Testis (tissue), 5 donors: ENCODE measurements at places on chromosomes 2 and 18. TPM values are rescaled to one million over a fixed set of nuclear protein-coding genes. Genes with fewer than 3 reads are reported as not detected.
A peak's percentile ranks its signal among the peaks of the same experiment; 100 is the strongest.

GRCh38 chr2:130963196-130963848, 126.6 kb downstream of the ARHGEF4 start:
- no peak overlapping the region for H3K27ac ChIP-seq
- no peaks in the 10 kb centered on the region for H3K27me3 ChIP-seq
- no peaks in the 10 kb centered on the region for H3K36me3 ChIP-seq
- H3K4me3 ChIP-seq = peak overlapping the region; percentile 45
- H3K4me1 ChIP-seq = no peaks in the 10 kb centered on the region
- no peak for DNase-seq

- peaks cover 20% of the 10 kb centered on the region for H3K4me1 ChIP-seq
- no peak for DNase-seq
- H3K27ac ChIP-seq = peak overlapping the region; percentile 46
- no peaks in the 10 kb centered on the region for H3K36me3 ChIP-seq
- H3K27me3 ChIP-seq = no peaks in the 10 kb centered on the region
These were observed 471.0 kb downstream of the TXNL1 start for GRCh38 chr18:56167366-56167765.

GRCh38 chr2:120719491-120719890, 16.2 kb upstream of the GLI2 start:
- no peak overlapping the region for H3K4me3 ChIP-seq
- DNase-seq = no peak
- no peaks in the 10 kb centered on the region for H3K4me1 ChIP-seq
- H3K36me3 ChIP-seq = no peaks in the 10 kb centered on the region
- no peak overlapping the region for H3K27ac ChIP-seq

GRCh38 chr2:46469116-46469515, 10.2 kb upstream of the TMEM247 start:
- H3K4me1 ChIP-seq = no peaks in the 10 kb centered on the region
- no peaks in the 10 kb centered on the region for H3K27me3 ChIP-seq
- H3K27ac ChIP-seq = no peak overlapping the region
- no peak overlapping the region for H3K4me3 ChIP-seq

The VWC2L gene
- 0.87 TPM for total RNA-seq

The STEAP3 gene
- total RNA-seq = 5.1 TPM

The LMAN1 gene
- total RNA-seq = 72.9 TPM
